ENCODE measurements at places on chromosomes 11 and 22.

DNA sequence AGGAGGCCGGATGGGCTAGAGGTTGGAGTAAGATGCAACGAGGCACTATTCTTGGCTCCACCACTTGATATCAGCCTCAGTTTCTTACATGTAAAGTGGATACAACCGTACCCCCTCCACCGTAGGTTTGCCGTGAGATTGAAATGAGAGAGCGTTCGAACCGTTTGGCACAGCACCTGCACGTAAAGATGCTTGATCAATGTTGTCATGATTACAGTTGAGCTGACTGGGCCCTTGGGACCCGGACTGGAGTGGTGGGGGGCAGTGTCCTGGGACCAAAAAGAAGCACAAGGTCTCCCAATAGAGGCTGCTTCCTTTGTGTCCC is 3.7 kb downstream of the APOC3 start:
- DNase-seq = no peak

- no peak for DNase-seq
Observed at GRCh38 chr11:61020551-61021235, 49.2 kb downstream of the CD6 start.

DNA sequence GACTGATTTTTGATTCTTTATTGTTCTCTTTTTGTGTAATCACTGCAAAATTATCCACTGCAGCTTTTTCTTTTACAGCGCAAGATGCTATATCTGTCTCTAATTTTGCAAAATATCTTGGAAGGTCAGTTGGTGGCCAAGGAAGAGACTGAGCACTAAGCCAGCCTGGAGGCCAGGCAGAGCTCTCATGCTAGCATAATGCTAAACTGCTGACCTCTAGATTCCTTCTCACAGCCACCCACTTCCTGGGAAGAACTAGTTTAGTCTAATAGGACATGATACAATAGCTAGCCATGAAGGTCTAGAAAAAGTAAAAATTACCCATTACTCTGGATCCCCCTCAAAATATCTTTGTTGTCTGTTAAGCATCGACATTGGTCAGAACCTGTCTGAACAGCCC is 227.2 kb upstream of the ARHGAP20 start:
- no peak for DNase-seq

- DNase-seq = no peak
Observed at GRCh38 chr11:47406896-47407745, 1.3 kb upstream of the SLC39A13 start.

GRCh38 chr11:8794677-8795103 is 112.1 kb downstream of the RPL27A start:
- no peak for DNase-seq

- no peak for DNase-seq
Observed at GRCh38 chr11:63883791-63884190, 33.2 kb downstream of the RCOR2 start.

- no peak for DNase-seq
Observed at GRCh38 chr11:13852481-13852880, 110.0 kb upstream of the SPON1 start.

GRCh38 chr11:5684646-5685362 is at the start of gene TRIM5:
TRIM5 (minus strand) TSS chr11:5685074; CDS start chr11:5680177, 4,897 bp downstream.
- no peak for DNase-seq

- DNase-seq = no peak
Observed at GRCh38 chr11:110948112-110948511, 235.9 kb upstream of the ARHGAP20 start.

DNA sequence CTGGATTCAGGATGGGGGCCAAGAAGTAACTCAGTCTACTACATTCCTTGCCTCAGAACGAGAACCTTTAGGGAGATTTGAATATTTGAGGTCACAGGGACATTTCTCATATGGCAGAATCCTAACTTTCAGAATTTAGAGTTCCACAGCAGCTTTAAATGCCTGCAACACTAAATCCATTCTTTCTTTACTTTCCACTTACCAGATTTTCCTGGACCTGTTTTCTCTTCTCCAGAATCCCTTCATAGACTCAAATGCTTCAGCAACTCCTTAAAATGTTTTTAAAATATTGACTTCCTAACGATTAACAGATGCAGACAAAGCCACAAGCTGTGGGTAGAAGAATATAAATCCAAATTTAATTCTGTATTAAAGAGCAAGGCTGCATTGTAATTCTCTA is 63.1 kb downstream of the PRSS23 start:
- DNase-seq = no peak
